GM04504 (cell line): ENCODE measurements at places on chromosomes 3 and 15.

DNA sequence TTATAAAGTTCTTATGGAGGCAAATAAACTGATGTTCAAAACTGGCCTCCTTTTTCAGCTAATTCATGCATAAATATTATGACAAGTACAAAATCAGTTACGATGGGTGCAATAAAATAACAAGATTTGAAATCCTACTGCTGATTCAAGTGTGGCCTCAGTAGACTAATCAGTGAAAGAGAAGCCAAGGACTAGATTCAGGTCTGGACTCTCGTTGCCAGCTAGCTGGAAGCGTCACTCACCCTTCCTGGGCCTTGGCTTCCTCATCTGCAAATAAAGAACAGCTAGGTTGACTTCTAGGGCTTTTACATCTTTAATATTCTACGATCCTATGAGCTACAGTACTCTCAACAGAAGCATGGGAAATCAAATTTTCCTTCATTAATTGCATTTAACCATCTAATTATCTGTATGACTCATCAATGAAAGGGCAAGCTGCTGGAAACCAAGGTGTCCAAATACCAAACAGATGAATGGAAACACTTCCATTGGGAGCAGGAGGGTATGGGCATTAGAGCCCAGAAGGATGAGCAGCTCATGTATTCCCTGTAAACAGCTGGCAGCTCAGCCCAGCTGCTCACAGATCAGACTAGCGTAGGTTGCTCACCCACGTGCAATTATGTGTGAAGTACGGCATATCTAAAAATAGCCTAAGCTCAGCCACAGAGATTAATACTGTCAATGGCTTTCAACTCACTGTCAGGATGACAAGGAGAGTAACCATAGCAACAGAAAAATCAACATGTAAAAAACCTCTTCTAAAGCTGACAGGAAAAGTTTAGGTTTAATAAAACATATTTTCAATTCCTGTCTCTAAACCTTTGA, 294.8 kb downstream of the PLCL2 start:
- no peak for DNase-seq

- no peak for DNase-seq
These were observed 63.4 kb upstream of the CPB1 start for GRCh38 chr3:148763986-148764935.

DNA sequence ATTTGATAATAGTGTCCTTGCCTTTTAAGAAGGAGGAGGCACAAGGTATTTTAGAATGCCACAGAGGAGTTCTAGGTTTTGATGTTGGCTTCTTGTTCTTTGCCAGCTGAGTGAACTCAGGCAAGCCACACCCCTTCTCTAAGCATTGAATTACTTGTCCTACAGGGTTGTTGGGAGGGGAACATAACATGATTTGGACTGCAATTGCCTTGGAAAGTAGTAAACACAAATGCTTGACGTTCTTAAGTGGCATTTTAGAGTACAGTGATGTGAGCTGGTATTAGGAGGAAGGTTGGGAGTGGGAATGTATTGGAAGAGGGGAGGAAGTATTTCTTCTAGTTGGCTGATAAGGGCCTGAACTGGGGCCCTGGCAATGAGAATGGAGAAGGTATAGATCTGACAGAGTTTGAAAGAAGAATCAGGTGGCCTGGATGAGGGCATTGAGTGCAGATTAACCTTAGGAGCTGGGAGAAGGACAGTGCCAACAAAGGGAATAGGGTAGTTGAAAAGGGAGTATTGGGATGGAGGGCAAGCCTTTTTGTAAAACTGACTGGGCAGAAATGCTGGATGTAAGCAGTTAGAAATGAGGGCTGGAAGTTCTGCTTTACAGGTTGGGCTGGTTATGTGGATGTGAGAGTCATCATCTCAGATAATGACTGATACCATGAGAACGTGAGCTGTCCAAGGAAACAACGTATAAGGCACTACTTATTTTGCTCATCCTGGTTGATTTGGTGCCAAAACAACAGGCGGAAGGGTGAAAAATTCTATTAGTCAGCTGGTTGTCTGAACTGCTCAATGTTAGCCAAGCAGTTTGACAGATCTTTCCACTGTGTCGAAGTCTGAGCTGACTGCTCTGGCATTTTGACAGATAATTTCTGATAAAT, 16.7 kb downstream of the KAT2B start:
- DNase-seq = peak; percentile 75

DNA sequence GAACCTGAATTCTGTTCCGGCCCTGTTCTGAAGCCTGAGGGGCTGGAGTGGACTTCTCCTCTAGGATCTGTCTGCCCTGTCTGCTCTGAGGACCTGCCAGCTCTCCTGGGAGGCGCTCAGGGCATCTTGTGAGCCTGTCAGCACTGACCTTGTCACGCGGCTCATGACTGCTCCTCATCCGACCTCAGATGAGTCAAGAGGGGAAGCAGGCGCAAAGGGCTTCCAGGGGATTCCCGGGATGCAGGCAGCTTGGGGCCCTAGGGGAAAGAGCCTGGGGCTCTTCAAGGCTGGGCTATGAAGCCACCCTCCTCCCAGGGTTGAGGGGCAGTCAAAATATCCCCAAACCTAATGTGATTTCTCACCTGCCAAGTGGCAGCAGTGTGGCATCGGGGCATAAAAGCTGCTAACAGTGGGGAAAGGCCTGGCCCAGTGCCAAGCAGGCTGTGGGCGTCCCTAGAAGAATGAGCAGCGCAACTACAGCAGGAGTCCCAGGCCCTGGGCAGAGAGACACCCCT, 27.6 kb upstream of the ANKDD1A start:
- DNase-seq = peak; percentile 78

- DNase-seq = no peak
These were observed 246.7 kb upstream of the CBLB start for GRCh38 chr3:106115557-106115956.
